ENCODE measurements at places on chromosomes 12 and 14.

GRCh38 chr12:67893022-67893580, 96.1 kb upstream of the IFNG-AS1 start:
- no peak for DNase-seq

GRCh38 chr12:13156277-13156676, 40.2 kb upstream of the EMP1 start:
- no peak for DNase-seq

- no peak for DNase-seq
Observed at GRCh38 chr12:31832740-31833729, 104.2 kb upstream of the AMN1 start.

DNA sequence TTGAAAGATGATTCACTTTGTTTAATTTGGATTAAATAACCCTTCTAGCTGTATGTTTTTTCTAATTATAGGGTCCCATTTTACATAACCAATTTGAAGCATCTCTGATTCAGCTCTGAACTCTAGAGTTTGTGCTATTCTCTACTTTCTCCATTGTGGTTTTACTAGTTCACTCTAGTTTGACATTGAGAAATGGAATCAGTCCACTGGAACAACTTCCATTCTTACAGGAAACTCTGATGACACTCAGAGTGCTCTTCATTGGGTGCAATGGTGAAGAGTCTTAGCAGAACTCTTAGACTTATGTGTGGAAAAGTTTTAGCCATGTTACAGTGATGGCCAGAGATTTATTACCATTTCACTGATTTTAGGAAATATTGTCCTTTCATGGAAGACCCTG, 140.7 kb downstream of the DYRK2 start:
- no peak for DNase-seq

GRCh38 chr12:85695097-85695715, 141.0 kb downstream of the RASSF9 start:
- DNase-seq, result no peak

DNA sequence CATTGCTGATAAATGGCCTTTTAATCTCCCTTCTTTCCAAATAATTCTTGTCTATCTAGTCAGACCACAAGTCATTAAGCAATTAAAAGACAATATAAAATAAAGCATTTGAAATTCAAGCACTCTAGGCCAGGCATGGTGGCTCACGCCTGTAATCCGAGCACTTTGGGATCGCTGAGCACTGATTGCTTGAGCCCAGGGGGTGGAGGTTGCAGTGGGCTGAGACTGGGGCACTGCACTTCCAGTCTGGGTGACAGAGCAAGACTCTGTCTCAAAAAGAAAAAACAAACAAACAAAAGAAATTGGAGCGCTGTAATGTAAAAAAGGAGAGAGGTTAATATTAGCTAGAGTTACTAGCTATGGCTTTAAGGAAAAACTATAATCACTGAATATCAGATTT, 30.5 kb upstream of the CSRP2 start:
- DNase-seq, result no peak

DNA sequence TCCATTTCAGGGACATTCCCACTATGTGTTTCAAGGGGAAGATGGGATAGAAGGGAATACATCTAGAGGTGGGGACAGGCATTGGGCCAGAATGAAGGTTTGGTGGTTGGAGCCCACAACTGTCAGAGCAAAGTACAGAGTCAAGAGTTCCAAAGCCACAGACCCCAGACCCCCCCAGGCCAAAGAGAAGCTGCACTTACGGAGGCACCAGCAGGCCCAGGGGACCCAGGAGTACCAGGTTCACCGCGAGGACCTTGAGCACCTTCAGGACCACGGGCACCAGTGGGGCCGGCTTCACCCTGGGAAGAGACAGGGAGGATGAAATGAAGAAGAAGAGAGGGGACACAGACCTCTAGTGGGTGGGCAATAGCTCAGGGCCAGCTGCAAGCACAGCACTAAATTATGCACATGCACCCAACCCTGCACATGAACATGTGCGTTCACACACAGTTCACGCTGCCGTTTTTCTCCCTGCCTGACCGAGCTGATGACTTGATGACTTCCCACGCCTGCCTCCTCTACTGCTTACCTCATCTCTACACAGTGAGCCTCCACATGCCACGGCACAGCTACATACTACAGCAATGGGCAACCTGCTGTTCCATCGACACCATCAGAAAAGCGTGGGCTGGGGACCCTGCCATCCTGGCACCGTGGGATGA, 16.7 kb downstream of the COL2A1 start:
- DNase-seq, result no peak

- DNase-seq, result no peak
Observed at GRCh38 chr12:75936515-75937440, 94.8 kb downstream of the PHLDA1 start.

DNA sequence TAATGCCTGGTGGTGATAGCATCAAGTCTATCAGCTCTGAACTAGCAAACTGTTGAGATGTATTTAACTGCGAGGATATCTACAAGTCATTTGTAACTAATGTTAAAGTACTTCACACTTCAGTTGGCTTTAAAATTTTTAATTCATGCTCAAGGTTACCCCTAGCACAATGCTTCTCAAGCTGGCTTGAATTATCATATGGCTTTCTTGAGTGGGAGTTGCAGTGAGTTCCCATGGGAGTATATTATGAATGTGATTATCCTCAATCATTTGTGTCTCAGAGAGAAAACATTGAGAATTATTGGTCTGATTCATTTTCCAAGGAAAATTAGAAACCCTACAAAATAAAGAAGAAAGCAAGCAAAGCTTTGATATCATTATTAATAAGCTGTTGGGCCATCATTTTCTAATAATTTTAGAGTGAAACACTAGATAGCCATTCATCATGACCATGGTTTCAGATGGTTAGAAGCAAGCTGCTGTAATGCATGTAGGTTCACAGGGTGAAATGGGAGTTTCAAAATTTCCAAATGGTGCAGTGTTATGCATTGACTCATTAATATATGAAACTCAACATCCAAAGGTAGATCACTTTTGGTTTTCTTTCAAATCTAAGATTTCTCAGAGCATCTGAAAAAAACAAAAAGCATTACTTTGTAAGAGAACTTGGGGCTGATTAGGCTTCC, 11.8 kb upstream of the KRAS start:
- DNase-seq, result no peak

DNA sequence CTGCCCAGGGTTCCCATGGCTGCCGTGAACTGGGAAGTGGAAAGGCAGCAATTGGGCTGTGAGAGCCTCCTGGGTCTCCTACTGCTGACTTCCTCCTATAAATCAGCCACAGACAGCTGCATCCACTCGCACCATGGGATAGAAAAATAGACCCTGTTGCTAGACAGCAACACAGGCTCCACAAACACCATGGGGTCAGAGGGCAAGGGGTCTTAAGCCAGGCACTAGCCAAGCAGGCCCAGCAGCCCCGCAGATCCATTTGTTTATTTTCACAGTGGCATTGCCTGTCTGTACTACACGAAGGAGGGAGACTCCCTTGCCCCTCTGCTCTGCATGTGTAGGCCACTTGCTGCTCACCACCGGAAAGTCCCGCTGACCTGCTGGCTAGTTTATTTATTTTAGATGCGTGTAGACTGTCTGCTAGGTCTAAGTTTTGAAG, 139.8 kb downstream of the DACT1 start:
- peak; percentile 16 for DNase-seq

DNA sequence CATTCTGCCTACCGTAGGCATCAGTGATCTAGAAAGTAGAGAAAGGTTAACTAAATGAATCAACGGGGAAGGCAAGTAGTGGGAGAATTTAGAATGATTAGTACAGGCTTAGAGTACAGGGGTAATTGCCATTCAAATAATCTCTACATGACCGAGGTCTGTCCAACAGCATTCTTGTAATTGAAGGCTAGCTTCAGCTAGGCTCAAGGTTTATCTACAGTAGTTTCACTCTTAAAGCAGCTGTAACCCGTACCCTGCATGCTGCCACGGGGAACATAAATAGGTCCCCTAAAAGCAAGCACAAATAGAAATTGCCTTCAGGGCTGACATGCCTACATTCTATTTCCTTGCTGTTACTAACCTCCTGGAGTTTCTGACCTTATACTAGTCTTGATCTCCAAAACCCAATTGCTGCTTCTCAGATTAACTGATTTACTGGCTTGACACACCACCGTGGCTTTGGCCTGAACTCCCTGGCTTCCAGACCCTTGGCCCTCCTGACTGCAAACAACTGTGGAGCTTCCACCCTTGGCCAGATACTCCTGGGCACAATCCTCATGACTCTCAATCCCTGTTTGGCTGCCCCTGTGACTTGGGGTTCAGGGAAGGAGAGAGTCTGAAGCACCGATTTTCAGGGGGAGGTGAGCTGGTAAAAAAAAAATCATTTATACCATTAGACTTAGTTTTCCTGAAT, 242.1 kb upstream of the FOXN3 start:
- DNase-seq, result no peak

DNA sequence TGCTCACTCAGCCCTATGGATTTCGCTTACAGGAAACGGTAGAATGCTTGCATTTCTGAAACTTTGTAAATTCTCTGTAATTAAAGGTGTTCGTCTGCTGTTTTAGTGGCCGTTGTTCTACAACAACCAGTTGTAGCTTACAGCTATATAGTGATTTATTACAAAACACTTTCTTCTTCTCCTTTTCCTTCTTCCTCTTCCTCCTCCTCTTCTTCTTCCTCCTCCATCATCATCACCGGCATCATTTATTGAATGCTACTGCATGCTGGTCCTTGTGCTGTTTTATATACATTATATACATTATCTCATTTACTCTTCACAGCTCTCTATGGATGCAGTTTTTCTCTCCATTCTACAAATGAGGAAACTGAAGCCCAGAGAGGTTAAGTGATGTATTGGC, 6.4 kb downstream of the ETV6 start:
- DNase-seq, result no peak

DNA sequence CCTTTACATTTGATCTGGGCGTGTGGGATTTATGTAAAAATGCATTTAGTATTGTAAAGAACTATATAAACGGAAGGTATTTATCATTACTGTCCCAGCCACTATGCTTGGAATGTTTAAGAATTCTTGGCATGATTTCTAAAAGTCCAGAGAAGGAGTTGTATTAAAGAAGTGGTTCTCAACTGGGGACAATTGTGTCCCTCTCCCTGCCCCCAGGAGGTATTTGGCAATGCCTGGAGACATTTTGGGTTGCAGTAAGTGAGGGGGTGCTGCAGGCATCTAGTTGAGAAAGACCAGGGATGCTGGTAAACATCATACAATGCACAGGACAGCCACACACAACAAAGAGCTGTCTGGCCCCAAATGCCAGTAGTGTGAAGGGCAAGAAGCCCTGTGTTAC, 7.2 kb downstream of the SLC38A1 start:
- DNase-seq, result peak; percentile 37

DNA sequence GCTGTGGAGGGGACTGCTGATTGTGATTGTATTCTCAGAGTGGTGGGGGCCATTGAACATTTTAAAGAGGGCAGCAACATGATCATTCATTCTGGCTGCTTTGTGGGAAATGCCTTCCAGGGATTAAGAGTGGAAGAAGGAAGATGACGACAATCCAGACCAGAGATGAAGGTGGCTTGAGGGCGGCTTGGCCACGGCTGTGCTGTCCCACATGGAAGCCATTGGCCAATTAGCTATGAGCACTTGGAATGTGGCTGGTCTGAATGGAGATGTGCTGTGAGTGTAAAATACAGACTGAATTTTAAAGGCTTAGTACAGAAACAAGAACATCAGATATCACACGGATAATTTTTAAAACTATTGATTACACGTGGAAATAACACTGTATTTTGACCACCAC, 19.2 kb upstream of the SLC10A1 start:
- no peak for DNase-seq

- peak; percentile 14 for DNase-seq
Observed at GRCh38 chr14:45610318-45610717, 357.3 kb upstream of the MIS18BP1 start.

DNA sequence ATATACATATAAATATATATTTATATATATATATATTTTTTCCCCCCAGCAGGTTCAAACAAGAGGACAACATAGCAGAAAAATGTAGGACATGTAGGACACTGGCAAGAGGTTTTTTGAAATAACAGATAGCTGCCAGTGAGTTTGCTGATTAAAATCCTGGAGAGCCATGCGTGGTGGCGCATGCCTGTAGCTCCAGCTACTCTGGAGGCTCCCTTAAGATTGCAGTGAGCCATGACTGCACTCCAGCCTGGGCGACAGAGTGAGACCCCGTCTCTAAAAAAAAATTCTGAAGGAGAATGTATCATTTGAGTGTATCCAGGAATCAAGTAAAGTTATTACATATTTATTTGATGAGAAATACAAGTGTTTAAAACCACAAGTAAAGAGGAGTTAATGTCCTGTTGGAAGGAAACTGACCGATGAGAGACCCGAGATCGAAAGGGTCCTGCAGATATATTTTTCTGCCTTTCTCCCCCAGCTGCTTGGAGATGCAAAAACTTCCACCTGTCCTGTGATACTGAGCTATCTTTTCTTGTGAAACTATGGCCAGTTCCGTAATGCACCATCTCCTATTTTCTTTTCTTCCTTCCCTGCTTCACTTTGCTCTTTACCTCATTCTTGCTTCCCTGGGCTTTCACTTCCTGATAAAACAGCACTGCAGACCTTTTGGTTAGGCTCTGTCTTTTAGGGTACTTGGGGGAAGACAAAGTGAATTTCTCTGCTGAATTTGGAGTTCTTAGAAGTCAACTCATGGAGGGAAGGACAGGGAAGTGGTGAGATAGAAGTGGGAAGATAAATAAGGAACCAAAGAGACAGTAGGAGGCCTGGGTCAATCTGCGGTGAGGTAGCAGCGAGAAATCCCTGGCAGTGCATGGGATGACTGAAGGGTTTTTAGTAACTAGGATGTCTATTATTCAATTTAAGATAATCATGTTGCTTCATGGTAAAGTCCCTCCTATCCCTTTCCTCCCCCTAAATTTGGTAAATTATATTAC, 41.2 kb upstream of the SLC2A13 start:
- DNase-seq, result no peak

GRCh38 chr12:1250641-1251040, 259.6 kb downstream of the ERC1 start:
- no peak for DNase-seq

DNA sequence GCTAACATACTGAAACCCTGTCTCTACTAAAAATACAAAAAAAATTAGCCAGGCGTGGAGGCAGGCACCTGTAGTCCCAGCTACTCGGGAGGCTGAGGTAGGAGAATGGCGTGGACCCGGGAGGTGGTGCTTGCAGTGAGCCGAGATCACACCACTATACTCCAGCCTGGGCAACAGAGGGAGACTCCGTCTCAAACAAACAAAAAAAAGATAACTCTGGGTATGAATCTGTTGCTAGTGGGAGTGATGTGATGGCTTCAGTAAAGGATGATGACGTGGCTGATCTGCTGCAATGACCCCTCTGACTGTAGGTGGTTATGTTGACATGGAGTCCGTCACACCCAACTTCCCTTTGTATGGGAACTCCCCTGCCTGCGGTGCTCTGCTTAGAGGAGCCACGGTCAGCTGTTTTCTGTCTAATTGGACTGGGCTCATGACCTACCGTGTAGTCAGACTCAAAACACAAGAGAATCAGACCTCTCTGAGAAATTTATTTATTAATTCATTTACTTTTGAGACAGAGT, 59.1 kb upstream of the MED13L start:
- peak; percentile 46 for DNase-seq

GRCh38 chr12:111546758-111547383, 52.2 kb downstream of the ATXN2 start:
- no peak for DNase-seq
